ENCODE measurements at places on chromosomes 7 and 10.

DNA sequence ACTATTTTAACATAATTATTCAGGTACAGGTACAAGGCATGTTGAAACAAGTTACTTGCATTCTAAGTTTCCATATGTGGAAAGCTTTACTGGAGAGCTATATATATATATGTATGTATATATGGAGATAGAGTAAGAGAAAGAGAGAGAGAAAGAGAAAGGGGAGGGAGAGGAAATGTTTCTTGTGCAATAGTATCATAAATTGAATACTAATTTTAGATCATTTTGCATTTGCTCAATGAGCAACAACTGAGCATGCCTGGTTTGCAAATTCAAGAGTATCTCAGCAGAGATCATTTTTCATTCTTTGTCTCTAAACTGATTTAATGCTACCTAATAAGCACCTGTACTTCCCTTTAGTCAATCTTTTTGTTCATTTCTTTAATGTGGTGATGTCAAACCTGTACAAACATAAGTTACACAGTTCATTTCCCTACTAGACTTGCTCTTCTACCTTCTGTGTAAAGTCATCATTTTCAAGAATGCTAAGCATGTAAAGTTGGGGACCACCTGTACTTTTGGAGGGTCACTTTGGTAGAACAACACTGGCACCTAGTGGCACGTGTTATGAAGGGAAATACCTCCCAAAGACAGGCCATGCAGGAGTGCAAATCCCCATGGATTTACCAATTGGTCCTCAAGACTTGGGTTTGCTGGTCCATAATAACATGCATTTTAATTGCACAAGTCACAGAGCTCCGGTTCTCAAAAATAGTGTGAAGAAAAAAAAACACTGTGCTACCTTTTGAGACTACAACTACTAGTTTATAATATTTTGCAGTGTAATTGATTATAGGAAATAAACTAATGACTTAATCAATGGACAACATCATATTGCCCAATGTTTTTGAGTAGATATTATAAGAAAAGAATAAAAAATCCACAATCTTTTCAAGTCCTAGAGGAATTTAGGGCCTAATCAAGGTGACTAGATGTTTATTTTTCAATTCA is 431.2 kb upstream of the IGFBP3 start:
- DNase-seq: peak; percentile 4

- DNase-seq: no peak
These were observed 142.6 kb upstream of the TMEM196 start for GRCh38 chr7:19916046-19916445.

GRCh38 chr7:47580811-47581331 is 1.0 kb downstream of the TNS3 start:
- no peak for DNase-seq

- no peak for DNase-seq
These were observed 23.6 kb downstream of the CEP41 start for GRCh38 chr7:130417213-130417612.

DNA sequence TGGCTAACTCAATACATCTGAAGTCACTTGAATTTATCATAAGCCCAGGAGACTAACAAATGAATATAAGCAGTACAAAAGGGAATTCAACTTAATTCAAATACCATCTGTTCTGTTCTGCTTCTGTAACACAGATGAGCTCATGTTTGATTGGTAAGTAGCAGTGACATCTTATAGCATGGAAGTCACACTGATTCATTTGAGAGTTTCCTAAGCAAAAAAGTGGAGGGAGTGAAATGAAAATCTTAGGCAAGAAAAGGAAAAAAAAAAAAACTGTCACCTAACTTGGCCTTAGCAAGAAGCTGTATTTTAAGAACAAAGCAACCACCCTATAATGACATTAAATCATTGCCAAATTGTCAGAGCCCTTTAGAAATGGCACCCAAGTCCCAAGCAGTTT is 49.5 kb downstream of the SMURF1 start:
- no peak for DNase-seq

DNA sequence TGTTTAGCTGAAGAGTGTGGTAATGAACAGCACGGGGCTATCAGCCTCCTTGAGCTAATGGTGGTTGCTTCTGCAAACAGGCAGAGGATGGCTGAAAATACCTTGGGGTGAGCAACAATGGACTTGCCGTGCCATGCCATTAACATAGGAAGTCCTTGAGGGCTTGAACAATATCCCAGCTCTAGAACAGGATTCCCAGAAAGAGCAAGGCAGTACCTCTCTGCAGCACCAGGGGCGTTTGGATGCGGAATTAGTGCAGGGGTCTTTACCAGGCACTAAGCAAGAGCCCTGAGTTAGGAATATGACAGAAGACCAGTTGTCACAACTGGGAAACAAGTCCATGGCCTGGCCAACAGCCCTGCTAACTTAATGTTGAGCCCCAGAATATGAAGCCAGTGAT is 143.2 kb upstream of the COBL start:
- no peak for DNase-seq

- DNase-seq: no peak
These were observed 447.6 kb upstream of the ZMIZ1 start for GRCh38 chr10:78620985-78621799.

GRCh38 chr10:114403541-114404161 is 651 bp downstream of the AFAP1L2 start:
- peak; percentile 50 for DNase-seq

Data from cerebellum (tissue), 4 donors.